ENCODE measurements at places on chromosomes 1 and 21. TPM values are rescaled to one million over a fixed set of nuclear protein-coding genes. Genes with fewer than 3 reads are reported as not detected.

Gene PDPN
- total RNA-seq = 15.3 TPM

Gene UQCRHL
- 3.1 TPM for total RNA-seq

Gene HMCN1
- total RNA-seq = 6.9 TPM

Gene C1orf116
- total RNA-seq = 0.40 TPM

Gene PRMT2
- 38.0 TPM for total RNA-seq

Gene UBE2U
- total RNA-seq = not detected

Measured in epithelial cell of alveolus of lung (primary cell).